ENCODE measurements at places on chromosomes 5 and 9.

GRCh38 chr5:179834120-179834519 is 13.4 kb downstream of the SQSTM1 start:
- no peaks in the 10 kb centered on the region for H3K27me3 ChIP-seq
- H3K4me1 ChIP-seq = no peaks in the 10 kb centered on the region
- no peak overlapping the region for H3K4me3 ChIP-seq
- DNase-seq = no peak
- H3K27ac ChIP-seq = no peak overlapping the region

GRCh38 chr9:129225490-129225778 is 47.4 kb upstream of the IER5L start:
- H3K27ac ChIP-seq = peak overlapping the region; percentile 25
- H3K4me3 ChIP-seq = no peak overlapping the region
- no peaks in the 10 kb centered on the region for H3K36me3 ChIP-seq
- H3K27me3 ChIP-seq = no peaks in the 10 kb centered on the region

- H3K27ac ChIP-seq = no peak overlapping the region
- peak overlapping the region; percentile 69 for H3K4me3 ChIP-seq
- DNase-seq = no peak
- peaks cover 71% of the 10 kb centered on the region for H3K36me3 ChIP-seq
- H3K27me3 ChIP-seq = no peaks in the 10 kb centered on the region
- H3K4me1 ChIP-seq = peaks cover 24% of the 10 kb centered on the region
These were observed 1.5 kb downstream of the AK6 start for GRCh38 chr5:69367697-69368279.

GRCh38 chr9:69743930-69744329 is 15.9 kb downstream of the PTAR1 start:
- H3K4me1 ChIP-seq = no peaks in the 10 kb centered on the region
- no peaks in the 10 kb centered on the region for H3K27me3 ChIP-seq
- peaks cover 63% of the 10 kb centered on the region for H3K36me3 ChIP-seq
- no peak overlapping the region for H3K27ac ChIP-seq

- H3K27ac ChIP-seq = no peak overlapping the region
- no peaks in the 10 kb centered on the region for H3K36me3 ChIP-seq
- H3K4me1 ChIP-seq = no peaks in the 10 kb centered on the region
- no peak overlapping the region for H3K4me3 ChIP-seq
- DNase-seq = no peak
These were observed 6.6 kb downstream of the MYMK start for GRCh38 chr9:133518200-133518599.

GRCh38 chr5:34503379-34504253 is 152.5 kb upstream of the RAI14 start:
- H3K36me3 ChIP-seq = no peaks in the 10 kb centered on the region
- peaks cover 6% of the 10 kb centered on the region for H3K4me1 ChIP-seq
- H3K4me3 ChIP-seq = no peak overlapping the region
- DNase-seq = no peak
- H3K27ac ChIP-seq = no peak overlapping the region

DNA sequence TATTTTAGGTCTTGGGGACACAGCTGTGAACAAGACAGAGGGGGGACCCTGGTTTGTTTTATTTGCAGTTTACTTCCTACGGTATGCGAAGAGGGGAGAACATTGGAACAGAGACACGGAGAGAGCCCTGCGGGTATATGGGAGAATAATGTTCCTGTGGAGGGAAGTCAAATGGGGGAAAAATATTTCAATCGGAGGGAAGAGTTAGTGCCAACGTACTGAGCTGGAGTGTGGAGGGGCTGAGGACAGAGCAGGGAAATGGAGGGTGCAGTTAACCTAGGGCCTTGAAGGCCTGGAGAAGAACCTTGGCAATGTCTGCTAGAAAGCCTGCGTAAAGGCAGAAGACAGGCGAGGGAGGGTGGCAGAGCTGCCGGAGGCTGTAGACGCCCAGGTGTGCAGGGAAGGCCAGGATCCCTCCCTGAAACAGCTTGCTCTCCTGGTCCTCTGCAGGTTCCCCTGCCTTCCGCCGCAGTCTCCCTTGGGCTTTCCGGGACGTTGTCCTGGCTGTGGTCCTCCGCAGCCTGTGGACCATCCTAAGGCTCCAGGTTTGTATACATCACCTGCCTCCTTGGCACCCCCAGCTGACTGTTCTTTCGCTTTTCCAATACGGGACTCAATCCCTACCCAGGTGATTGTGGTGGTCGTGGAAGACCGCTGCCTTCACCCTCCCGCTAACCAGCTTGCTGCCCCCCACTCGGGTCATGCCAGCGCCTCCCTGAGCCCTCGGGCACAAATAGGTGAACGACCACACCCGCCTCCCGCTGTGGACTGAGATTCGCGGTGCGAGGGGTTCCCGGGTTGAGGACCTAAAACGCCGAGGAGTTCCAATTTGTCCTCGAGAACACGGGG is 1.9 kb upstream of the RACK1 start:
- peak; percentile 68 for DNase-seq
- H3K36me3 ChIP-seq = peaks cover 56% of the 10 kb centered on the region
- peak overlapping the region; percentile 94 for H3K27ac ChIP-seq
- no peaks in the 10 kb centered on the region for H3K27me3 ChIP-seq
- peak overlapping the region; percentile 63 for H3K4me3 ChIP-seq

- no peak overlapping the region for H3K4me3 ChIP-seq
- H3K4me1 ChIP-seq = peaks cover 3% of the 10 kb centered on the region
- no peak for DNase-seq
- peaks cover 78% of the 10 kb centered on the region for H3K36me3 ChIP-seq
- no peak overlapping the region for H3K27ac ChIP-seq
These were observed 63.9 kb downstream of the MTAP start for GRCh38 chr9:21866302-21866701.

DNA sequence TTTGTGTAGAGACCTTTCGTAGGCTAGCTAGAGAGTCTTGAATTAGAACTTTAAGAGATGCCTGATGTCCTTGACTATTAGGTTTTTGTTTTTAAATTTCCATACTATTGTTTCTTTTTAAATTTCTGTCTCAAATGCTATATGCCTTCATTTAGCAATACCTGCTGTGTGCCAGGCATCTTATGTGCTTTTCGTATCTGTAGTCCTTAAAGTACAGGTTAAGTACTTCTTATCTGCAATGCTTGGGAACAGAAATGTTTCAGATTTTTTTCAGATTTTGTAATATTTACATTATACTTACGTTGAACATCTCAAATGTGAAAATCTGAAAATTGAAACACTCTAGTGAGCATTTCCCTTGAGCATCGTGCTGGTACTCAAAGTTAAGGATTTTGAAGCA is 49.0 kb downstream of the IPO11 start:
- H3K27ac ChIP-seq = no peak overlapping the region
- no peak overlapping the region for H3K4me3 ChIP-seq

GRCh38 chr5:155651-156410 is 35.5 kb upstream of the LRRC14B start:
- no peak overlapping the region for H3K4me3 ChIP-seq
- no peak for DNase-seq
- peaks cover 6% of the 10 kb centered on the region for H3K27me3 ChIP-seq
- no peaks in the 10 kb centered on the region for H3K36me3 ChIP-seq

DNA sequence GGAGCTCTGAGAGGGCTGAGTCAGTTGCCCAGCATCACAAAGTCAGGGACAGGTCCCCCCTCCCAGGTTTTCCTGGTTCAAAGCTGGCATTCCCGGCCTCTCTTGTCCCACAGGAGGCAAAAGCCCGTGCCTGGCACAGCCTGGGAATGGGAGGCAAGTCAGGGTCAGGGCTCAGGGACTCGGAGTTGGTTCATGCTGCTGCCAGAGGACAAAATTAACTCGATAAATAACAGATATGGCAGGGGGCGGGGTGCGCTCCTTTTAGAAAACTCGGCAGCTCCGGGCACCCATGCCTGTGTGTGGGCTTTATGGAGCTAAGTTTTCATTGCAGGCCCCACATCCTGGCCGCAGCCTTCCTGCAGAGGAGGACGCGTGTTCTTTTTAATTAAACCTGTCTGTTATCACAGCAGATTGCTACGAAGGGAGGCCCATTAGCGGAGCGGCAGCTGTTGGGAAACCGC is 62.8 kb upstream of the LMX1B start:
- H3K36me3 ChIP-seq = no peaks in the 10 kb centered on the region
- no peaks in the 10 kb centered on the region for H3K4me1 ChIP-seq
- no peak overlapping the region for H3K4me3 ChIP-seq

Measured in RWPE2 (cell line).